Esophagus squamous epithelium (tissue), 5 donors: ENCODE measurements at places on chromosomes 7 and 10.

DNA sequence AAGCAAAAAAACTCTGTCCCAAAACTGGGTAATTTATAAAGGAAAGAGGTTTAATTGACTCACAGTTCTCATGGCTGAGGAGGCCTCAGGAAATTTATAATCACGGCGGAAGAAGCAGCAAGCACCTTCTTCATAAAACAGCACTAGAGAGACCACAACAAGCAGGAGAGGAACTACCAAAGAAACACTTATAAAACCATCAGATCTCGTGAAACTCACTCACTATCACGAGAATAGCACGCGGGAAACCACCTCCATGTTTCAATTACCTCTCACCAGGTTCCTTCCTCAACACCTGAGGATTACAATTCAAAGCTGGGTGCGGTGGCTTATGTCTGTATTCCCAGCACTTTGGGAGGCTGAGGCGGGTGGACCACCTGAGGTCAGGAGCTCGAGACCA is 48.5 kb downstream of the PDIA4 start:
- no peak for DNase-seq

DNA sequence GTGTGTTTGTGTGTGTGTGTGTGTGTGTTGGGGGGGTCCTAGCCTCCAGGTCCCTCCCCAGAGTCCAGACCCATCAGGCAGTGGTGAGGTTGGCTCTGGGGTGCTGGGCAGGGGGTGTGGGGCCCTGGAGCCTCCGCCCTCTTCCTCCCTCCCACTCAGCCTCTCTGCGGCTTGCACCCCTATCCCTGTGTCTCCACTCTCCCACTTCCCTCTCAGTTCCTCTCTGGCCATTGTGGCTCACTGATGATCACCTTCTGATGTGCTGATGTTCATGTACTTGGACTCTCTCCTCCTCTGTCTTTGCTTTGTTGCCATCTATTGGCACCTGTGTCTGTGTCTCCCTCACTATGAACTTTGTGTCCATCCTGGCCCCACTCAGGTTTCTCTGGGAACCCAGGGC is 298.7 kb downstream of the ZEB1 start:
- DNase-seq, result no peak

GRCh38 chr10:50928190-50928552 is 42.7 kb upstream of the A1CF start:
- DNase-seq, result no peak

- no peak for DNase-seq
Observed at GRCh38 chr10:77351386-77351785, 286.2 kb downstream of the KCNMA1 start.

GRCh38 chr10:133465191-133465949 is 11.6 kb downstream of the SCART1 start:
- DNase-seq, result no peak

DNA sequence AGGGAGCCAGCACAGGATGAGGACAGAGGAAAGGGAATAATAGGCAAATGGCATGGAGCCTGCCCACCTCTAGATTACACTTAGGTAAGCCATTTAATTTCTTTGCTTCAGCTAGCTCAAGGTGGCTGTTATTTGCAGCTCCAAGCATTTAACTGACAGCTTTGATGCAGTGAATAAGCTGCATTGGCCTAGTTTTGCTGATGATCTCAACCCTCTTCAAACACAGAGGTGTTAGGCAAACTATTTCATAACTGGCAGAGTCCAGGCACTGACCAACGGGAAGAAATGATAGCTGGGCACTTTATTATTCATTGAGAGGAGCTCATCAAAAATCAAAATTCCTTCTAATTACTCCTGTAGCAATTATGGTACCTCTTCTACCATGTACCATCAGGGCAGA is 317.4 kb downstream of the BMPER start:
- no peak for DNase-seq

GRCh38 chr10:80441831-80442230 is 12.3 kb upstream of the TSPAN14 start:
- no peak for DNase-seq

GRCh38 chr10:7915923-7916536 is 97.7 kb downstream of the TAF3 start:
- DNase-seq, result no peak

GRCh38 chr10:60271319-60272040 is 118.2 kb downstream of the ANK3 start:
- DNase-seq, result no peak

- DNase-seq, result no peak
Observed at GRCh38 chr7:150992833-150993302, 2.1 kb downstream of the NOS3 start.

DNA sequence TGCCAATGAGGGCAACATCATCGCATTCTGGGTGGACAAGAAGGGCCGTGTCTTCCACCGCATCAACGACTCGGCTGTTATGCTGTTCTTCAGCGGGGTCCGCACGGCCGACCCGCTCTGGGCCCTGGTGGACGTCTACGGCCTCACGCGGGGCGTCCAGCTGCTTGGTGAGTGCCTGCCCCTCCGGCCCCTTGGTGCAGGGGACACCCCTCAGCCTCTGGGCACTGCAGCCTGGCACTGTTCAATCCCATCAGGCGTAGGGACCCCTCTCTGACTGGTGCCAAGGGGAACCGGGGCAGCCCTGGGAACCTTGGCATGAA is 78.1 kb downstream of the NEURL1 start:
- no peak for DNase-seq

DNA sequence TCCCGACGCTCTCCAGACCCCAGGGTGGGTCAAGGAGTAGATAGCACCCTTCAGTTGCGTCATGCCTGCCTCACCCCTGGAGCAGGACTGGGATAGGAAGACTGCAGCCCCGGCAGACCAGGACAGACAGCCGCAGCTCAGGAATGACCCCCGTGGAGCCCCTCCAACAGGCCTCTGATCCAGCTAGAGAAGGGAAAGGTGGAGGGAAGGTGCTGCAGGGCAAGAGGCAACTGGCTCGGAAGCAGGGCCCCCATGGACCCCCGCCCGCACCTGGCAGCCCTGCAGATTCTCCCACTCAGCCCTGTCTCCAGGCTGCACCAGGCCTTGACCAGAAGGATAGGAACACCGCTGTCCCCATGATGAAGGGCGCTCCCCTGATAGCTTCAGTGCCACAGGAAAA is 7.7 kb downstream of the KCNH2 start:
- DNase-seq, result no peak

- DNase-seq, result no peak
Observed at GRCh38 chr7:73832806-73833205, 2.0 kb downstream of the CLDN4 start.

DNA sequence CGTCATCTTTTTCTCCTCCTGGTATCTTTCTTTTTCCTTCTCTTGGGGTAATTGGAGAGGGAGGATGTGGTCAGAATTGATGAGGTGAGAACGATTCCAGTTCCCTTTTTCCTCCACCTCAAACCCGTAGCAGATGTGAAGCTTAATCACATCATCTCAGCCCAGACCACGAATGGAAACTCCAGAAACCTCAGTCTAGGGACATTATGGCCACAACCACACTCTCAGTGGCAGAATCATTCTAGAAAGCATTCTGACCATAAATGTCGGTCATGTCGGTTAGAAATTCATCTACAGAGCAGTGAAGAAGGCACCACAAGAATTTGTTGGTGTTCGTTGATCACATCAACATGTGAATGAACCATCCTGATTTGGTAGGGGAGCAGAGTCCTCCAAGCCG is 78.7 kb downstream of the GATA3 start:
- no peak for DNase-seq

DNA sequence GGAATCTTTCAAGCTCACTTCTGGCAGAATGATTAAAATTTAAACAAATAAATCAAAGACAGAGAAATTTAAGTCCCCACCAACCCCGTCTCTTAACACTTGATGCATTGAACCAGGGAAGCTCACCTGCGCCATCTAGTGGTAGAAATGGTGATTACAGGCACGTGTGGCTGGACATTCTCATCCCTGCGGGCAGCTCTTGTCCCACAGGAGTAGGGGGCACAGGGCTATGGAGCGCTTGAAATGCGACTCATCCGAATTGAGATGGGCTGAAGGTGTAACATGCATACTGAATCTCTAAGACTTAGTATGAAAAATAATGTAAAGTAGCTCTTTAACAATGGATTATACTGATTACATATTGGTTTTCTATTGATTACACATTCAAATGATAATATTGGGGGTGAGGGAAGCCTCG is 24.8 kb upstream of the SLIT1 start:
- DNase-seq, result no peak

- DNase-seq, result no peak
Observed at GRCh38 chr10:58396057-58396456, 10.8 kb downstream of the TFAM start.

- no peak for DNase-seq
Observed at GRCh38 chr7:128385988-128386925, 23.5 kb downstream of the IMPDH1 start.

GRCh38 chr10:51196508-51197175 is 122.4 kb downstream of the PRKG1 start:
- no peak for DNase-seq

- DNase-seq, result no peak
Observed at GRCh38 chr10:12958546-12959110, 42.9 kb downstream of the CCDC3 start.

GRCh38 chr10:131997366-131998049 is 15.8 kb upstream of the BNIP3 start:
- peak; percentile 25 for DNase-seq

- no peak for DNase-seq
Observed at GRCh38 chr7:42479452-42479815, 242.4 kb upstream of the GLI3 start.

GRCh38 chr7:3043544-3044371 is at the start of gene CARD11:
CARD11 (minus strand) TSS chr7:3043867; CDS start chr7:2958506, 85,361 bp downstream.
- no peak for DNase-seq

- no peak for DNase-seq
Observed at GRCh38 chr10:70693619-70694335, 21.5 kb downstream of the ADAMTS14 start.

DNA sequence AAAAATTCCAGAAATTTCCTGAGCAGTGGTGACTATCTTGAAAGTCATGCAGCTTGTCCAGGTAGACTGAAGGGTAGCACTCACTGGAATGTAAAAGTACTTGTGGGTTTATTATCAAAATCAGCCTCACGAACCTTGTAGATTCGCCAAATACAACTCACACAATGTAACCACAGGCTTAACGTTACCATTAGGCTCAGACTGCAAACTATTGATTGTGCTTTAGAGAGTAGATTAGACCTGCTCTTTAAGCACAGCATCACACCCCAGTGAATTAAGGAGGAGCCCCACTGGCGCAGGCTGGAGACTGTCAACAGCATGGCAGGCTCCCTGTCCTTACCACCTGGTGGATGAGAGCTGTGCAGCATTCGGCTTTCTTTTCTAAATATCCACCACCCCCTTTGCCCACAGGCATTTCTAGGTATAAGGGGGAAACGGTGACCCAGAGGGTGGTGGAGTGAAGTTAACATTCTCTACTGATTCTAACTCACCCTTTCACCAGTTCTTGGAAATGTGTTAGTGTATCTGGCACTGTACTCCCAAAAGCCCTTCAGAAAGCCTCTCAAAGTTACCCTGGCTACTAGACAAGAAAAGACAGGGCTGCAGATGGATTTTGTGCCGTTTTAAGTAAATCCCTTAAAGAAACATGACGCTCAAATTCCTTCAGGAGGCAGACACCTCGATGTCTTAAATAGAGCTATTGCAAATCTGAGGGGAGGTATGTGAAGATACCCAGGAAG is 56.6 kb downstream of the GSDME start:
- DNase-seq, result no peak

GRCh38 chr7:4040109-4040928 is 641.8 kb upstream of the FOXK1 start:
- DNase-seq, result no peak

DNA sequence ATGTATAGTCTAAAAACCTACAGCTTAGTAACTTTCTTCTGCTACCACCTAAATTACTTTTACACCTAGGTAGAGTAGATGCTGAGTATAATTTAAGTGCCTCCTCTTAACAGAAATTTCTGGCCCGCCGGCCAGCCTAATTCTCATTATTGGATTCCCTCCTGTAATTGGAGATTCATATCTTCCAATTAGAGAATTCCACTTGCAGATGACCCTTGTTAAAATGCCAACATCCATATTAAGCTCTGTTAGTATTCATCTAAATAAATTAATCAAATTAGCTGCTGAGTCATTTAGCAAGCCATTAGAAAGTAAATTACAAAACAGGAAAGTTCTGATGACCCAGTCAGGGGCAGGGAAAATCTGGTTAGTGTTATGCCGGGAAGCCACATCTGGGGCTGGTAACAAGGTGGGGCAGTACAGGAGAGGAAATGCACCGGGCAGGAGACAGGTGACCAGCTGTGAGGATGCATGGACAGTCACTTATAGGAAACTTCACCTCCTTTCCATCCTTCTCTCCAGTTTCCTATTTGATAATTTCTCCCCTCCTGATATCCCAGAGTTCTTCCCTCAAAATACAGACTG is 82.8 kb downstream of the ORC5 start:
- no peak for DNase-seq

- DNase-seq, result no peak
Observed at GRCh38 chr10:121493521-121493920, 104.7 kb downstream of the FGFR2 start.

DNA sequence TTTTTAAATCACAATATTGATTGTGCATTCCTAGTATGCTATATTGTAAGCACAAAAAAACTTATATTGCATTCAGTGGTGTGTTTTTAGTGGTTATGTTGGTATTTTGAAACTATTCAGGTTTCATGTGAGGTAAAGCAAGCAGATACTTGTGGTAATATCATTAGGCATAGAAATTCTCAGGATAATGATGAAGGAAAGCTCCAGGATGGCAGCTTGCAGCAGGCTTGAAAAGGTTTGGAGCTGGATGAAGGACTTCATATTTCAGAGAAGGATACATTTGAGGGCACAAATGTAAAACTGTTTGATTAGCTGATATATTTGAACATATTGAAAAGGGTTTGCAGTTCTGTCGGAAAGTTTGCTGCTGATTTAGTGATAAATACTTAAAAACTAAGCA is 17.5 kb downstream of the TRIM24 start:
- DNase-seq, result no peak

GRCh38 chr10:79938728-79939406 is 10.0 kb downstream of the SFTPD start:
- no peak for DNase-seq

DNA sequence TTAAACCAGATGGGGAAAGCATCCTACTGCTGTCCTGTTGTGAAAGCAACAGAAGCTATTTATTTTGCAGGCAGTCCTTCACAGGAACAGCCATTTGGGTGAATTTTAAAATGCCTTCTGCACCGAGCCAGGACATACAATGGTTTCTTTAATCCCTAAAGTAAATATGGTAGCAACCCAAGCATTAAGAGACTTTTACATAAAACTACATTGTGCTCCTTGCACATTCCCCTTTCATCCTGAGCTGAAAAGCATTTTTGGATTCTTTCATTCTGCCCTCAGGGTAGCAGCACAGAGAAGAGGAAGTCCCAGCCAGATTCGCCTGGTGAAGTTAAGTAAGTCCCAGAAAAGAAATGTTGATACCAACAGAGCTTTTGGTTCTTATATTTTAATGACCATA is 84.0 kb upstream of the FAM3C start:
- DNase-seq, result no peak

DNA sequence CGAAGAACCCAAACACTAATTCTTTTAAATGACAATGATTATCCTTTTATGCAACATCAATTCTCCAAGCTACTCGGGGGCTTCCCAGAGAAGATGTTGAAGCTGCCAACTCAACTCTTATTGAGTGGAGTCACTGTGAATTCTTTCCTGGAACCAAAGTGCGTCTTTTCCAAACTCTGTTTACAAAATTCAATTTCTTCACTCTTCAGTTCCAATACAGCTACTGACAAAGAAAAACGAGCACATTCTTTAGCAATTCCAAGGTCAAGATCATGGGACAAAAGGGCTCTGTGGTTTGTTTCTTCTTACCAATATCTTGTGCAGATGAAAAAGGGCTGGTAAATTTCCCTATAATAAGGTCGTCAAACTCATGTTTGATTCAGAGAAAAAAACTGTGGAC is 74.2 kb downstream of the FAS start:
- no peak for DNase-seq
